ENCODE measurements at places on chromosomes 12 and 14.
A peak's percentile ranks its signal among the peaks of the same experiment; 100 is the strongest.

DNA sequence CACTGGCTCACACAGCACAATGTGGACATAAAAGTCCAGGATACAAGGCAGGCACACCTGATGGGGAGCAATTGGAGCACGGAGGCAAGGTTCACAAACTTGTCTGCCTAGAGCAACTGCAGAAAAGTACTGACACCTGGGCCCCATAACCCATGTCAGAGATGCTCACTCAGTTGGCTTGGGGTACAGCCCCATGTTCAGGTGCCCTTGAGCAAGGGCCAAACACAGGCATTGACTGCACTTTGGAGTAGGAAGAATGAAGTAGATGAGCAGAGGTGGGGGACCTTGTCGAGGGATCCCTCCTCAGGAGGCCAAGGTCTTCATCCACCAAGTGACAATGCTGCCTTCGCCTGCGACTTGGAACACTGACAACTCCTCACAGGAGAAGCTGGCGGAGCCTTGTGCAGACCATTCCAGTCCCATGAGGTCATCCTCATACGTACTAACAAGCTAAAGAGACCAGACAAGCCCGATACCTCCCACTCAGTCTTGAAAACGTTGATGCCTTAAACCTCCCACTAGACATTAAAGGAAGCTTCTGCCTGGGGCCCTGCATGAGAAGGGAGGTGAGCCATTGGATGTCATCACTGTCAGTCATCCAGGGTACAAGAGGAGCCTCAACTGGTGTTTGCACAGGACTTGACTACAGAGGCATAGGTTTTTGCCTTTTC is 42.5 kb upstream of the C14orf180 start:
- no peak for DNase-seq

DNA sequence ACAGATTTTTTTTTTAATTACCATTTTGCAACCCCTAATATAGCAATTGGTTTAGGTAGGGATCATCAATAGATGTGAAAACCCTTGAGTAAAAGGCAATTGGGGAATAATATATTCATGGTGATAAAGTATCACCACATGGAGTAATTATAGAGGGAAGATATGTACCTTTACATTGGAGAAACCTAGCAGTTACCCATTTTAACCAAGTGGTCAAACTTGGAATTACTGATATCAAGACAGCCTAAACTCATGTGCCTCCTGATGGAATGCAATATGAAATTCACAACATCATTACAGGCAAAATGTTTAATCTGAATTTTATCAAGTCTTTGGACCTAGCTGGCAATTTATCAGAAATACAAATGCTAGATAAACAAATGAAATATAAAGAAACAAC is 6.7 kb upstream of the SLC10A1 start:
- no peak for DNase-seq

GRCh38 chr12:90203556-90203955 is 494.9 kb upstream of the ATP2B1 start:
- DNase-seq = no peak

GRCh38 chr12:109738209-109738608 is 24.6 kb downstream of the FAM222A start:
- DNase-seq = no peak

- no peak for DNase-seq
Measured at GRCh38 chr12:4610481-4610880, 38.4 kb downstream of the AKAP3 start.

DNA sequence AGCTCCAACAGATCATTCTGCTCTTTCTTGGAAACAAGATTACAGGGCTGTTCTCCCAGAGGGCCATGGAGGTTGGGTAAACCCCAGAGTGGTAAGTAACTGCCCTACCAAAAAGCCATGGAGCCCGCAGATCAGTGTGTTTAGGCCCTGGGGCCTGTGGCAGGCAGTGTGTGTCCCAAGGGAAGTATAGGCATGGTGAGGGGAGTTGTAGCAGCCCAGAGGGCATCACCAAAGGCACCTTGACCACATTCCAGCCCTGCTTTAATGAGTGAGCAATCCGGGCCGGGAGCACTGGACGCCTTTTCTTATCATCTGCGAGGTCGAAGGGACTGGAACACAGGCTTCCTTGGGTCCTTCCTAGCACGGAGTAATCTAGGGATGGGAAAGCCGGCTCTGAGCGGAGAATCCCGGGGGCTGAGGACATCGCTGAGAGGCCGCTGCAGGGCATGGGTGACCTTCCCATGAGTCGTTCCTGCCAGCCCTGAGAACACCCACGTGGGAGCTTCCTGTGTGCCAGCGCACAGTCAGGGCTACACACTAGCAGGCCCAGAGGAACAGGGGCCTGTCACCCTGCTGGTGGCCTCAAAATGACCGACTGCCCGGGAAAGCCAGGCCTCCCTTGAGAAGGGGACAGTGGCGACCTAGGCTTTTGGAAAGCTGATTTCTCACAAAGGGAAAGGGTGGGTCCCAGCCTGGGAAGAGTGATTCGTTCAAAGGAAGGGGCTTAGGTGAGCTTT is 91.3 kb downstream of the NINJ2 start:
- no peak for DNase-seq

GRCh38 chr12:100533376-100533775 is 40.1 kb upstream of the GAS2L3 start:
- peak; percentile 62 for DNase-seq

GRCh38 chr12:69438539-69438938 is 31.6 kb upstream of the FRS2 start:
- DNase-seq = no peak

Data from SK-N-DZ (cell line).